ENCODE measurements at places on chromosomes 7 and 10.

DNA sequence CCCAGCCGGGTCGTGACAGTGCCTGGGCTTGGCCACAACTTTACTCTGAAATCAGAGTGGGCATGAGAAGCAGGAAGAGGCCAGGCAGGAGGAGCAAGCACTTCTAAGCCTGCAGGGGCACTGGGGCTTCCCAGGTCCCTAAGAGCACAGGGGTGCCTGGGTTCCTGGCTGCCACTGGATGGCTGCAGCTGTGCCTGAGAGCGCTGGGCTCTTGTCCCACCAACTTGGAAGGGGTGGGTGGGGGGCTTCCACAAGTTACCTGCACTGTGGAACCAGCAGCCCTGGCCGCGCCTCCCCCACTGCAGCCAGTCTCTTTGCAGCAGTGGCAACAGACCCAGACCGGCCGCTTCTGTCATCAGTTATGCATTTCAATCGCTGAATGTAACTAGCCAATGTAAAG lies 434.7 kb upstream of the GRM3 start:
- DNase-seq = no peak

DNA sequence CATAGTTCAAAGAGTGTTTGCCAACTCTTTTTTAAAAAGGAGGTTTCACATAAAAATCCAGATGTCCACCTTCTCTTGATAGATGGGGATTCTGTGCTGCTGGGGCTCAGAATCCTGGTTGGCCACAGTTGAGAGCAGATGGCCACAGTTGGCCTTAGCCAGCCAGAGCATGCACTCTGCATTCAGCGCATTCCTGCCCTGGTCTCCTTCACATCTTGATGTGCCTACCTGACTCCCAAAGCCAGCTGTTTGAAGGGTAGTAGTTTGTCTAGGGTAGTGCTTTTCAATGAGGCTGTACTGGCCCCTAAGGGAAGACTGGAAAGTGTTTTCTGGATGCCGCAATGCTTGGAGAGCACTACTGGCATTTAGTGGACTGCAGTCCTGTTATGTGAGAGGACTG lies 208.1 kb upstream of the HDAC9 start:
- no peak for DNase-seq

- peak; percentile 19 for DNase-seq
Measured at GRCh38 chr10:5665373-5666007, 905 bp downstream of the ASB13 start.

- no peak for DNase-seq
Measured at GRCh38 chr7:159024280-159024951, 120.3 kb downstream of the VIPR2 start.

- DNase-seq = no peak
Measured at GRCh38 chr7:50957855-50958254, 175.2 kb upstream of the GRB10 start.

GRCh38 chr7:2760098-2760889 lies 72.3 kb downstream of the AMZ1 start:
- peak; percentile 44 for DNase-seq

- no peak for DNase-seq
Measured at GRCh38 chr7:67610897-67611296, 614.3 kb downstream of the TYW1 start.

GRCh38 chr10:79054203-79055099 lies 14.3 kb upstream of the ZMIZ1 start:
- no peak for DNase-seq

DNA sequence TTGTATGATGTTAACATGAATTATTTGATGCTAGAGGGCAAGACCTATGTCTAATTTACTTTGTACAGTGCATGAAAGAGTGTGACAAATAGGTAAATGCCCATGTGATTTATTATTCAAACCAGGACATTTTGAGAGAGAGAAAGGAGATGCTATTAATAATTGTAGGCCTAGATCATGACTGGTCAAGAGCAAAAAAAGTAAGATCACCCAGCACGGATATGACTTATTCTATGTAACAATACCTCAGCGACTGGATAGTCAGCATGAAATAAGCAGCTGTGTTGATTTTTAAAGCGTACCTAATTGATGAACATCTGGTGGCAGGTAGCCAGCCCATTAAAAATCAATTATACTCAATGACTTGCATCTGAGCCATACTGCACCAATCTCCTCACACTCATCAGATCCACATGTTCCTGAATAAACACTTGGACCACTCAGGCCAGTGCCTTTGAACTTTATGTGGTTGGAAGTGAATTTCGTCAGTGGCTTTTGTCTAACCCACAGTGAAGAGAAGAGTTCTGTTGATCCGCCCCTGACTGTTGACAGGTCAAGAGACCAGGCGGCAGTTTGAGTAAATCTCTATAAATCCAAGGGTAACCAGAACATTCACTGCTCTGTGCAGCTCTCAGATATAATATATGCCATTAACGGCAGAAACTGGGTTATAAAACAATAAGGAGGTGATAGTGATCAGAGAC lies 435.3 kb downstream of the MDFIC start:
- peak; percentile 87 for DNase-seq

DNA sequence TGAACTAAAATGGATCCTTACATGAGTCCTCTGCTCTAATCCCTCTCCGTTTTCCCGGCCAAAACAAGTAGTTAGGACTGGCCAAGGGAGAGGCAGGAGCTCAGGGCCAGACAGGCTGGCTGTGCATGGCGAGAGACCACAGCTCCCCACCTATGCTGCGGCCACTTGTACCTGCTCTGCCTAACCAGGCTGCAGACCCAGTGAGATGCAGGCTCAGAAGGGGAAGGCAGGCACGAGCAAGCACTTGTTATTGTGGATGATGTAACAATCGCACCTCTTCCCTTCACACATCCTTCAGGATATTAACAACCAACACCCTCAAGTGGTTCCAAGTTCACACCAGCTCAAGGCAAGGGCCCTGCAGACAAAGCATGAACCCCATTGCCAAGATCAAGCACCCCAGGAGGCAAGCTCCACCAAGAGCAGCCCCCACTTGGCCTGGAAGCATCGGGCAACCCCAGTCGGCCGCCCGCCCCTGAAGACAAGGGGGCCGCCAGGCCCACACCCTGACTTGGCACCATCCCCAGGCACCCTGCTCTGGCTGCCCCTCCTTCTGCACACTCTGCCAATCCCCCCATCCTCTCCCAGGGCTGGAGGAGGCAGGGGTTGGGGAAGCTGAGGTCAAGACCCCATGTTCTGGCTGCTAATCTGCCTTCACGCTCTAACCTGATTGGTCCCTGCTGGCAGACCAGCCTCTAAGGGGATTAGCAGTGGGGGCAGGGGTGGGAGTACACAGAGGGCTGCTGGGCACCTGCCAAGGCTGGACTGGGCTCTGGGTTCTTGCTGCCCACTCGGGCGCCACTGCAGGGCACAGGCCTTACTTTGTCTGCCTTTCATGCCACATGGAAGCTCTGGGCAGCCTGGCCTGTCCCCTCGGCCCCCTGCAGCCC lies 111.3 kb downstream of the SLIT1 start:
- no peak for DNase-seq

DNA sequence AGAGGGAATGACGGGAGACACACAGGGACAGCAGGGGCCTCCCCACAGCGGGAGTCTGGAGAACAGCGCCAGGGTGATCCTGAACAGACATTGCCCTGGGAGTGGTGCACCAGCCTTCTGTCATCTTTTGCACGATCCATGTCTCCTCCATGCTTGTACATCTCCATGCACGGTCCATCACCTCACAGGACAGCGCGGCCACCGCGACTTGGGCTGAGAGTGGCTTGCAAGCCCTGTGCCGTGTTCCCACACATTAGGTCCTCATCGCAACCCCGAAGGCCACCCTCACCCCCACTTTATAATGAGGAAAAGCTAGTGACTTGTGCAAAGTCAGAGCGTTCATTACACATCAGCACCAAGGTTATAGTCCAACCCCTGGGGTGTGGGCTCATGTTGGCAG lies 64.7 kb downstream of the CDH23 start:
- no peak for DNase-seq

GRCh38 chr7:33816106-33816505 lies 89.2 kb upstream of the BMPER start:
- no peak for DNase-seq
